ENCODE measurements at places on chromosomes 2 and 18. TPM values are rescaled to one million over a fixed set of nuclear protein-coding genes. Genes with fewer than 3 reads are reported as not detected.

- no peak overlapping the region for H3K27ac ChIP-seq
- peaks cover 54% of the 10 kb centered on the region for H3K36me3 ChIP-seq
- no peak overlapping the region for H3K4me3 ChIP-seq
- DNase-seq = no peak
- H3K27me3 ChIP-seq = no peaks in the 10 kb centered on the region
Observed at GRCh38 chr2:27461118-27461517, 18.9 kb downstream of the KRTCAP3 start.

GRCh38 chr2:8477552-8478470 is 204.0 kb upstream of the ID2 start:
- no peak overlapping the region for H3K4me3 ChIP-seq
- no peaks in the 10 kb centered on the region for H3K27me3 ChIP-seq
- DNase-seq = peak; percentile 37
- H3K4me1 ChIP-seq = peaks cover 9% of the 10 kb centered on the region
- H3K27ac ChIP-seq = peak overlapping the region; percentile 4
- no peaks in the 10 kb centered on the region for H3K36me3 ChIP-seq

OTOS gene
- total RNA-seq = not detected

- H3K4me1 ChIP-seq = no peaks in the 10 kb centered on the region
- H3K27ac ChIP-seq = no peak overlapping the region
- no peaks in the 10 kb centered on the region for H3K36me3 ChIP-seq
- no peak overlapping the region for H3K4me3 ChIP-seq
Observed at GRCh38 chr2:145413261-145414030, 893.5 kb upstream of the ZEB2 start.

DNA sequence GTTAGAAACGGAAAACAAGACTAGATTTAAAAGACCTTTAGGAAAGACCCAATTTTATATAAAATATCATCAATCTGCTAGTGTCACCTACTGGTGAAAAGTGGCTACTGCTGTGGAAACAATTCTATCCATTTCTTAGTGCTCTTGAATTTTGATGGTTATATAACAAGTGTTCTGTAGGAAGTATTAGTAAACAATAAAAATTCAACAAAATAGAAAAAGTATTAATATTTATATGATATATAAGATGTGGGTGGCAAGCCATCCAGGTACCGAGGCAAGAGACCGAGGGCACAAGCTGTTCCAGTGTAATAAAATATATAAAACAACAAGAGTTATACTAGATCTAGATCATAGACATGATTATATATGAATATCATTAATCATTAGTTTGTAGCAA is 6.2 kb upstream of the TMEM87B start:
- no peaks in the 10 kb centered on the region for H3K27me3 ChIP-seq
- no peak overlapping the region for H3K27ac ChIP-seq
- peaks cover 6% of the 10 kb centered on the region for H3K4me1 ChIP-seq
- H3K4me3 ChIP-seq = no peak overlapping the region

DNA sequence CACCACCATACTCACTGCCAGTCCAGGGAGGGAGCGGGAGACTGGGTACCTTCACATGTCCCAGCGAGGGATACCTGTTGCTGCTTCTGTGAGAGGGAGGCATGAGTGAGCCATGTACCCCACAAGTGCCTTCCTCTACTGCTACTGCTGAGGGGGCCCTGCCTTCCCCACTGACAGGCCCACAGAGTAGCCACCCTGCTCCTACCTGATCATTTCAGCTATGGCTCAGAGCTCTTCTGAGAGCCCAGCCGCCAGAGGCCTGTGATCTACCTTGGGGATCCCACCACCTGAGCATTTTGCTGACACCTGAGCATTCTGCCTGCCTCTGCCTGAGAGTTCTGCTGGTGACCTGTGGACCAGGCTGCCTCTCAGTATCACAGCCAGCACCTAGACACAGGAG is 137.6 kb downstream of the FSIP2 start:
- DNase-seq = no peak
- H3K27ac ChIP-seq = no peak overlapping the region
- H3K4me3 ChIP-seq = no peak overlapping the region
- no peaks in the 10 kb centered on the region for H3K4me1 ChIP-seq
- H3K36me3 ChIP-seq = no peaks in the 10 kb centered on the region

DNA sequence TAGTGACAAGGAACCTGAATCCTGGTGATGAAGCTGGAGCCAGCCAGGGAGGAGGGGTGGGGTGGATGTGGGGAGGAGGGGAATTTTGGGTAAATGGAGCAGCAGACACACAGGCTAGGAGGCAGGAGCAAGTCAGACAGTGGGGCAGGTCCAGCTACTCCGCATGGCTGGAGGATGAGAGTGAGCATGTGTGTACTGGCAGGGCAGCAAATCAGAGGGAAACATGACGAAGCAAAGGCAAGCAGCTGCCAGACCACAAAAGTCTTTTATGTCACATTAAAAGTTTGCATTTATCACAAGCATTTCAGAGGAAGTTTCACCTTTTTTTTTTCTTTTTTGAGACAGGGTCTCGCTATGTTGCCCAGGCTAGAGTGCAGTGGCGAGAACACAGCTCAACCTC is 11.9 kb upstream of the KIDINS220 start:
- no peak overlapping the region for H3K4me3 ChIP-seq
- H3K36me3 ChIP-seq = no peaks in the 10 kb centered on the region
- DNase-seq = no peak
- no peak overlapping the region for H3K27ac ChIP-seq
- peaks cover 16% of the 10 kb centered on the region for H3K4me1 ChIP-seq

DNA sequence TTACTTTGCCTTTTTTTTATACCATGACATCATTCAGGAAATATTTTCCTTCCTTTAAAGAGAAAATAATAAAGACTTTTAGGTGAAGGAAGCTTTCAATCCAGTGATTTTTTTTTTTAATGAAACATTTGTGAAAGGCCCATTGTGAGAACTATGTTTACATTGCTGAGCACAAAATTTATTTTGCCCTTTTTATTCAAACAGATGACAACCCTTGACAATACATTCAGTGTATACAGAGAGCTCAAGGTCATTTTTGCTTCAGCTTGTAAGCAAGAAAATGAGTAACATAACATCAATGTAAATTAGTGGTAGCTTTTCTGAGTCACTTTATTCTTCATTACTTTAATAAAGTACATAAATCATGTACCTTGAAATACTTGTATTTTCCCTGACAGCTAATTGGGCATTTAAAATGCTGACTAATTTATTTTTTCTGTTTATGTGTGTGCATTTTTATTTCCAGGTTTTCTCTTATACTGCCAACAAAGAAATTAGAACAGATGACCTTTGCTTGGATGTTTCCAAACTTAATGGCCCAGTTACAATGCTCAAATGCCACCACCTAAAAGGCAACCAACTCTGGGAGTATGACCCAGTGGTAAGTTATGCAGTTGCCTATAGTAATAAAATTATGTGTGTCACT is 121.6 kb downstream of the GALNT1 start:
- H3K4me1 ChIP-seq = no peaks in the 10 kb centered on the region
- H3K27me3 ChIP-seq = no peaks in the 10 kb centered on the region
- no peak overlapping the region for H3K27ac ChIP-seq

NYAP2 gene
- 0.40 TPM for total RNA-seq

DNA sequence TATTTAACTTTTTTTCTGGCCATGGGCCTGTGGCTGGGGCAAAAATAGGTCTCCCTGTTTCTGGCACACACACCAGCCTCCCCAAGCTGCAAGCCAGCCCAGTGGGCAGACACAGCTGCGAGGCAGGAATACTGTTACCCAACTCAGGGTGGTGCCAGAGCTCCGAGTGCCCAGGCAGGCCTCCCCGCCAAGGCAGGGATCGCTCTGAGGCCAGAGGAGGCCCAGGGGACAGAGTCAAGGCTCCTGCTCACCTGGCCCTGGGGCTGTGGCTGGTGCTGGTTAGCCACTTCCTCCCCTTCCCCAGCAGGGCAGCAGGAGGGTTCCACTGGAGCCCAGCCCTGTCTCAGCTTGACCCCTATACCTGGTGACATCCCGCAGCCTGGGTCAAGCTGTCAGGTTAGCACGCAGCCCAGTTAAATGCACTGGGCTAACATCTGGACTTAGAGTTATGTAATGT is 67.1 kb upstream of the EPAS1 start:
- H3K4me3 ChIP-seq = no peak overlapping the region
- no peak for DNase-seq

EVA1A gene
- 6.9 TPM for total RNA-seq

DNA sequence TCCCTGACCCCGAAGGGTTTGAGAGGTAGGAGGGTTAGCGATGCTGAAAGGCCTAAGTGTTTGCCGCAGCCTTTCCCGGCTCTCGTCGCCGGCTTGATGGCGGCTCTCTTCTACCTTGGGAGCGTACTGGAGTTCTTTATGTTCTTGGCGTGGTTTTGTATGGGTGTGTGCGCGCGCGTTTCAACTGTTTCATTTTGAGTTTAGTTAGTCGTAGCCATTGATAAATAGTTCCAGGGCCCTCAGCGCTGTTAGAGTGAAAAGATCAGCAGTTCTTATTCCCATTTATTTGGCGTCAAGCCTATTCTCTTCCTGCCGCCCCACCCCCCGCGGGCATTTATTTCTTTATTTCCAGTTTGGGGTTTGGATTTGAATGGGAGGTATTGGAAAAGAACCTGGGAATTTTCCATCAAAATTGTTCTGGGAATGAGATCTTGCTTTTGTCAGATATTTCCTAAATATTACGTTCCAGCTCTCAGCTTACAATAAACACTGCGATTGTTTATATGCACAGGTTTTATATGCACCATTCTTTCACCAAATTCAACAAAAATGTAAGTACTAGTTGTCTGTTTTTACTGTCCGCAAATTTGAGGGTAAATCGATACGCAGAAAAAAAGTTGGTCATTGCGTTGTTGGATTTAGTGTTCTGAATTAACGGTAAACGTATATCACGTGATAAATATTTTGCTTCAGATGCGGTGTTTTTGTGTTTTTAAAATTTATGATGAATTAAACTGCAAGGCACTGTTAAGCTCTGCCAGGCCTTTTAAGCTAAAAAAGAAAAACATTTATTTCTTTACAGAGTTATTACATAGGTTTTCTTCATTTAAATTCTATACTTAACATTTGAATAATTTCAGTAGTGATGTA is 954 bp downstream of the CCNT2 start:
- H3K36me3 ChIP-seq = no peaks in the 10 kb centered on the region
- DNase-seq = peak; percentile 68
- H3K4me1 ChIP-seq = peaks cover 10% of the 10 kb centered on the region
- peak overlapping the region; percentile 100 for H3K27ac ChIP-seq

DNA sequence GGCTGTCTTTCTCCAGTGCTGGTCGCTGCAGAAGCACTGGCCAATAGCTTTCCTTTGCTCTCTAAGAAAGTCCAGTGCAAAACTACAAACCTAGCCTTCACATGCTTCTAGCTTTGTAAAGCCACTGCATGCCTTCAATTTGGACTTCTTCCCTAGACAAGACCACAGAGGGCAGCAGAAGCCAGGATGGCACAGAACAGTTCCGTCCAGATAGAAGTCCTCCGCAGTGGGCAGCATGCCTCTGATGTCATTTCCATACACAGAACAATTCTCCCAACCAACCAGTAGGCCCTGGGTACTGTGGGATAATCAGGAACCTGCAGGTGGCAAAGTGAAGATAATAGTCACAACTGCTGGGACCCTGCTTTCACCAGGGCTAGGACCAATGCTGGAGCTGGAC is 3.3 kb downstream of the ST6GAL2 start:
- H3K4me1 ChIP-seq = peaks cover 12% of the 10 kb centered on the region
- H3K4me3 ChIP-seq = no peak overlapping the region
- DNase-seq = no peak
- no peaks in the 10 kb centered on the region for H3K36me3 ChIP-seq

SERPINB7 gene
- not detected for total RNA-seq

- peaks cover 8% of the 10 kb centered on the region for H3K4me1 ChIP-seq
- no peak overlapping the region for H3K4me3 ChIP-seq
- peak; percentile 81 for DNase-seq
- H3K36me3 ChIP-seq = no peaks in the 10 kb centered on the region
- H3K27me3 ChIP-seq = no peaks in the 10 kb centered on the region
- H3K27ac ChIP-seq = peak overlapping the region; percentile 61
Observed at GRCh38 chr2:18599509-18600254, 10.3 kb upstream of the NT5C1B start.

DNA sequence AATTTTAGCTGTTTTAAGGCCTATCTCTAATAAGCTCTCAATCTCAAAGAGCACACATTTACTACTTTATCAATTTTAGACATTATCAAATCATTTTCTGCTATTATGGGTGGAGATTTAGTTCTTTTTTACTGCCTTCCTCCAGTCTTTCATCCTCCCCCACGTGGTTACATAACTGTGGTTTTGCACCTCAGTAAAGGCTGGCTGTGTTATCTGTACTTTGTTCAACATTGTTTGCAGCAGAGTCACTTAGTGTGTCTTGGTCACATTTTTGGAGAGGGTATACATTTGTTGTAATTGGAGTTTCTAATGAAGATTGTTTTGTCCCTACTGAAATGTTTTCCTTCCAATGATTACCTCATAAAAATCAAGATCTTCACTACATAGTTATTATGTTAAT is 549.6 kb upstream of the CELF4 start:
- H3K27ac ChIP-seq = no peak overlapping the region
- DNase-seq = no peak
- H3K27me3 ChIP-seq = no peaks in the 10 kb centered on the region

GRCh38 chr2:20190876-20191713 is 33.8 kb downstream of the SDC1 start:
- no peak overlapping the region for H3K27ac ChIP-seq
- peaks cover 13% of the 10 kb centered on the region for H3K4me1 ChIP-seq
- no peaks in the 10 kb centered on the region for H3K27me3 ChIP-seq
- no peak overlapping the region for H3K4me3 ChIP-seq
- no peak for DNase-seq

DNA sequence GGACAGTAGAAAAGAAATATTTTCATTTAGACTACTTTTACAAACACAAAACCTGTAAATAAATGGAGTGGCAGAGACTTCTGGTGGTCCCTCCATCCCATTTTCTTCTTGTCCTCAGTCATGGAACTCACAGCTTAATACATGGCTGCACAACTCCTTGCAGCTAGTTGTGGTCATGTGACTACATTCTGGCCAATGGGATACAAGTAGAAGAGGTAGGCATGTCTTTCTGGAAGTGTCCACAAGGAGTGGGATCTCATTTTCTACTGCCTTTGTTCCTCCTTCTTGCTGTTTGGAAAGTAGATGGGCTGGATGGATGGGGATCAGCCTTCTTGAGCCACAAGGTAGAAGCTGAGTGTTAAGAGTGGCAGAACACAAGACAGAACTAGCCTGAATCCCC is 555.8 kb downstream of the SATB2 start:
- H3K4me1 ChIP-seq = no peaks in the 10 kb centered on the region
- H3K27ac ChIP-seq = no peak overlapping the region
- H3K36me3 ChIP-seq = no peaks in the 10 kb centered on the region
- H3K4me3 ChIP-seq = no peak overlapping the region
- DNase-seq = no peak

- H3K4me3 ChIP-seq = no peak overlapping the region
- DNase-seq = no peak
- H3K27me3 ChIP-seq = no peaks in the 10 kb centered on the region
- no peaks in the 10 kb centered on the region for H3K4me1 ChIP-seq
- H3K27ac ChIP-seq = no peak overlapping the region
- H3K36me3 ChIP-seq = no peaks in the 10 kb centered on the region
Observed at GRCh38 chr18:3753106-3753505, 303.1 kb downstream of the TGIF1 start.

GRCh38 chr18:66506178-66506577 is 97.7 kb downstream of the CDH19 start:
- H3K4me3 ChIP-seq = no peak overlapping the region
- H3K36me3 ChIP-seq = no peaks in the 10 kb centered on the region
- H3K4me1 ChIP-seq = no peaks in the 10 kb centered on the region
- H3K27me3 ChIP-seq = no peaks in the 10 kb centered on the region
- no peak overlapping the region for H3K27ac ChIP-seq

- no peak overlapping the region for H3K27ac ChIP-seq
- H3K27me3 ChIP-seq = no peaks in the 10 kb centered on the region
- no peaks in the 10 kb centered on the region for H3K36me3 ChIP-seq
- no peak overlapping the region for H3K4me3 ChIP-seq
- DNase-seq = no peak
Observed at GRCh38 chr2:78023356-78023755, 501.2 kb upstream of the LRRTM4 start.

All from muscle of leg (tissue), 16 donors.